ENCODE measurements at places on chromosomes 4 and X.
A peak's percentile ranks its signal among the peaks of the same experiment; 100 is the strongest.

DNA sequence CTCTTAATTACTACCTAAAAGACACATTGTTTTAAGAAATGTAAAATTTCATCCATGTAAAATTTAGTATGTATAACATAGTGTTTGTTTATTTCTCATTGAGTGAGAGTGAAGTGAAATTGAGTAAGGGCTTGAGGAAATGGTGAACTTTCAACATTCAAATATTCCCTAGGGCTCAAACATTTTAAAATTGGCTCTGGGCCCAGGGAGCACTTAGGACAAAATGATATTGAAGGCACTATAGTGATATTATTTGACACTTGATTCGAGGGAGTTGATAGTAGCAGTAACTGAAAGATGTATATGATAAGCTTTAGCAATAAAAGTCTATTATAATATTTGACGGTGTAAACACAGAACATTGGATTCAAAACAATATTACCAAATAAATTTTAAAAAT, 1244.0 kb upstream of the TENM3 start:
- DNase-seq, result no peak

DNA sequence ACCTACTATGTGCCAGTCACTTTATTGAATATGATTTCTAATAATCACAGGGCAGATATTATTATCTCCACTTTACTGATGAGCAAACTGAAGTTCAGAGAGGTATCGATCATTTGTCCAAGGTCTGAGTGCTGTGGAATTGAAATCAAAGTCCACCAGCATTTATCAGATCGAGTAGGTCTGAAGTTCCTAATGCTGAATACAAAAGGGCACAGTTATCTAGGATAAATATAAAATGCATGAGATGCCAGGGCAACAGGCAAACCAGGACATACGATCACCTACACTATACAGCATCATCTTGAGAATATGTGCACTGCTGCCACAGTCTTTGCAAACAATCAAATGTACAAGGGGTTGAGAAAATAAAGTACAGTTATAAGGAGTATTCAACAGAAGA, 57.2 kb upstream of the SH3RF1 start:
- DNase-seq, result no peak

GRCh38 chr4:87651941-87652340, 1.9 kb downstream of the DMP1 start:
- DNase-seq, result no peak

GRCh38 chrX:140495739-140496138, 9.1 kb downstream of the SOX3 start:
- DNase-seq, result no peak

- no peak for DNase-seq
Observed at GRCh38 chr4:151568966-151569365, 160.0 kb downstream of the FHIP1A start.

DNA sequence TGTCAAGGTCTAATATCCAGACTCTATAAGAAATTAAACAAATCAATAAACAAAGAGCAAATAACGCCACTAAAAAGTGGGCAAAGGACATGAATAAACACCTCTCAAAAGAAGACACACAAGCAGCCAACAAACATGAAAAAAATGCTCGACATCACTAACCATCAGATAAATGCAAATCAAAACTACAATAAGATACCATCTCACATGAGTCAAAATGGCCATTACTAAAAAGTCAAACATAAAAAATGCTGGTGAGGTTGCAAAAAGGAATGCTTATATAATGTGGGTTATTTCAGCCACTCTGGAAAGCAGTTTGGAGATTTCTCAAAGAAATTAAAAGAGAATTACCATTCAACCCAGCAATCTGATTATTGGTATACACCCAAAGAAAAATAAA, 481.1 kb downstream of the STPG2 start:
- DNase-seq, result no peak

DNA sequence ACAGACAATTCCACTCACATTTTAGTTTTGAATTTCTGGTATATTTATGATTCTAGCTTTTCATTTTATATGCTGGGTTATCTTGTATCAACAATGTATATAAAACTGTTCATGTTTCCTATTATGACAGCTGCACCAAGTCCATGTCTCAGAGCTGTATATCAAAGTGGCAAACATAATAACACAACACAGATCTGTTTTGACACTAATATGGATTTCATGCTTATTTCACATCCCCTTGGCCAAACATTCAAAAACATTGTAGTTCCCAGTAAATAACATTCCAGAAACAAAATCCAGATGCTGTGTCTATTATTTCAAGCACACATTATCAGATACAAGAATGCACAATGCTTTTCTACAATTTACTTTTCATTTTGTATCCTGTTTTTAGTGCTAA, 380.6 kb upstream of the MAGEB2 start:
- peak; percentile 2 for DNase-seq

- DNase-seq, result no peak
Observed at GRCh38 chr4:151418385-151418784, 9.4 kb downstream of the FHIP1A start.

All from skin of body (tissue), 3 donors.